H1 (cell line): ENCODE measurements at places on chromosomes 2 and 18. TPM values are rescaled to one million over a fixed set of nuclear protein-coding genes. Genes with fewer than 3 reads are reported as not detected.
A peak's percentile ranks its signal among the peaks of the same experiment; 100 is the strongest.

Gene FBLN7
- polyA plus RNA-seq = 0.77 and 0.88 TPM in 2 replicates

- DNase-seq = no peak
- no peaks in the 10 kb centered on the region for H3K27me3 ChIP-seq
- no peaks in the 10 kb centered on the region for H3K4me1 ChIP-seq
- H3K4me3 ChIP-seq = no peak overlapping the region
- H3K36me3 ChIP-seq = no peaks in the 10 kb centered on the region
Observed at GRCh38 chr2:88139203-88139702, 11.4 kb upstream of the FABP1 start.

DNA sequence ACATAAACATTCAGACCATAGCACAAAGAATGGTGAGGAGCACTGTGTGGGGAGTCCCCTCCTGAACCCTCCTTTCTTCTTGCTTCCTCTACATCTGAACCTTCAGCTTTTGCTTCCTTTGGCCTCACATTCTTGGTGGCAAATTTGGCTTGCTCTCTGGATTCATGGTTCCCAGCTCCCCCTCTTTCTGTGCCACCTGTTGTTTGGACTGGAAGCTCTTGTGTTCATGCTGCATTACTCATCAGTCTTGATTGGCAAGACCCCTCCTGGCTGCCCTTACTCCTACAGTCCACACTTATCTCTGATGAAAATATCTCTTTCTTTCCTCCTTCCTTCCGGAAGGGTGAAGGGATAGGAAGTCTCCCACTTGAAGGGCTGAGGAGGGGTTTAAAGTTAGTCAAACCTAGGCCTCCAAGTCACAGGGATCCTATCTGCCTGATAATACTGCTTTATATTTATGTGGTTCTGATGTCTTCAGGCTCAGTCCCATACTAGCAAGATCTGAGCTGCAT is 70.0 kb downstream of the MYO3B start:
- no peak overlapping the region for H3K27ac ChIP-seq
- no peaks in the 10 kb centered on the region for H3K36me3 ChIP-seq
- H3K4me1 ChIP-seq = no peaks in the 10 kb centered on the region
- no peak for DNase-seq

Gene SMIM21
- not detected in 2 replicates for polyA plus RNA-seq

GRCh38 chr2:98807221-98807620 is 76.3 kb upstream of the MGAT4A start:
- no peaks in the 10 kb centered on the region; the same call in 1 of the 2 replicates for H3K4me1 ChIP-seq

GRCh38 chr2:106137731-106138521 is 56.2 kb downstream of the UXS1 start:
- H3K27ac ChIP-seq = peak overlapping the region; percentile 52
- no peak overlapping the region for H3K4me3 ChIP-seq

Gene ANKRD30B
- not detected in 2 replicates for polyA plus RNA-seq

Gene ZAP70
- polyA plus RNA-seq = 0.15 and 0.20 TPM in 2 replicates

DNA sequence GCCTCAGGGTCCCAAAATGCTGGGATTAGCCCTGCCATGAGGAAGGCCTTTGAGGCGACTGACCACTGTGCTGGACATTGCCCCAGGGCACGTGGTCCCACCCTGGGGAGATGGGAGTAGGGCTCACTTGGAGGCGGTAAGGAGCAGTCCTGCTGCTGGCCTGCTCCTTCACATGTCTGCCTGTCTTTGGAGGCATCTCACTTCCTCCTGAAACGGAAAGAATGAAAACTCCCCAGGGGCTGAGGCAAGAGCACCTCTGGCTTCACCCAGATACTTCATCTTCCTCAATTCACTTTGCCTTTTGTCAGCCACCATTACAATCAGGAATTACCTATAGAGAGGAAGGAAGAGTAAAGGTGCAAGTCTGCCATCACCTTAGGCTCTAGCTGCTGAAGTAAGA is 59.9 kb upstream of the GATA6 start:
- no peak for DNase-seq
- H3K36me3 ChIP-seq = no peaks in the 10 kb centered on the region
- no peaks in the 10 kb centered on the region for H3K27me3 ChIP-seq
- H3K4me1 ChIP-seq = no peaks in the 10 kb centered on the region
- H3K4me3 ChIP-seq = no peak overlapping the region

Gene EDAR
- not detected in 2 replicates for polyA plus RNA-seq

DNA sequence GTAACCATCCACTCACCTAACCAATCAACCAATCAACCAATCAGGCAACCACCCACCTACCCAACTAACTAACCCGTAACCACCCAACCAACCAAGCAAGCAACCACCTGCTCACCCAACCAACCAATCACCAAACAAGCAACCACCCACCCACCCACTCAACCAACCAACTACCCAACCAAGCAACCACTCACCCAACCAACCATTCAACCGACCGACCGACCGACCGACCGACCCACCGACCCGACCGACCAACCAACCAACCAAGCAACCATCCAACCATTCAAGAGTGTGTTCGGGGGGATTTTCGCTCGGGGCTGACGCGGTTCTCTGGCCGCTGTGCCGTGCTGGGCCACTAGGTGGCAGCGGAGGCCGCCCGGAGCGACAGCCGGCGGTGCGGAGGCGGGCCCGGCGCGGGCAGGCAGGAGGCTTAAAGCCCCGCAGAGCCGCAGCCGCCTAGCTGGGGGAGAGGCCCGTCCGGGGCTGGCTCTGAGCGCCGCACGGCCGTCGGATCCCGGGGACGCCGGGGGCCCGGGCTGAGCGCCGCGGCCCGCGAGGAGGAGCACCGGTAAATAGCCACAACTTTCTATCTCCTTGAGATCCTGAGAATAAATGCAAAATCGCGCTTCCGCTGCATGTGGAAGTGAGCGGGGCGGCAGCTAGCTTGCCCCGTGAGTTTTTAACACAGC is at the start of gene MC5R:
MC5R (plus strand) TSS at position 443 of the 689 bp plus-strand sequence. CDS start 1,617 bp downstream, outside the sequence.
- DNase-seq = peak; percentile 95
- no peaks in the 10 kb centered on the region for H3K4me1 ChIP-seq
- peak within 1 kb of the TSS; percentile 48 for H3K4me3 ChIP-seq
- no peaks in the 10 kb centered on the region for H3K27me3 ChIP-seq

- H3K36me3 ChIP-seq = no peaks in the 10 kb centered on the region
- H3K27ac ChIP-seq = no peak overlapping the region
- peaks cover 3% of the 10 kb centered on the region; the same call in 1 of the 2 replicates for H3K4me1 ChIP-seq
- no peak for DNase-seq
- H3K27me3 ChIP-seq = no peaks in the 10 kb centered on the region
Observed at GRCh38 chr2:12807907-12808810, 91.4 kb downstream of the TRIB2 start.

Gene KIF3C
- polyA plus RNA-seq = 13.4 and 19.8 TPM in 2 replicates

- H3K27ac ChIP-seq = no peak overlapping the region
- no peaks in the 10 kb centered on the region for H3K36me3 ChIP-seq
- H3K27me3 ChIP-seq = no peaks in the 10 kb centered on the region
Observed at GRCh38 chr2:229296536-229296935, 25.4 kb upstream of the PID1 start.

DNA sequence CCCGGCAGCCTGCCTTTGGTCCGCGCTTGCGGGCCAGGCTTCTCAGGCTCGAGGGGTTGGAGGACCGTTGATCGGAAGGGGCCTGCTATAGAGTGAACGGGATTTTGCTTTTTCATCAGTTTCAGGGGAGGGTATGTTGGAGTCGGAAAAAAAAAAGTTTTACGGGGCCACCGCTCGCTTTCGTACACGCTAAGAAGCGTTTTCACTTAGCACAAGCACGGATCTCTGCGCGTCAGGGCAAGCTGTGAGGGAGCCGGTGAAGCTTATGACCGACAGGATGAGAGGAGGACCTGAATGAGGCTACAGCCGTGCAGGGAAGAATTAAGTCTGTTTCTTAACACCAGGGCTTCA is 443 bp downstream of the CPSF3 start:
- H3K4me1 ChIP-seq = peaks cover 8% of the 10 kb centered on the region
- H3K4me3 ChIP-seq = peak overlapping the region; percentile 98
- DNase-seq = no peak
- H3K27ac ChIP-seq = peak overlapping the region; percentile 72; the same call in 1 of the 2 replicates
- no peaks in the 10 kb centered on the region; the same call in 1 of the 2 replicates for H3K27me3 ChIP-seq
- H3K36me3 ChIP-seq = peaks cover 1% of the 10 kb centered on the region

- H3K27me3 ChIP-seq = no peaks in the 10 kb centered on the region
- H3K36me3 ChIP-seq = 0 out of 2 replicates have a peak, but pooled peaks cover 4% of the 10 kb centered on the region
- H3K4me1 ChIP-seq = peaks cover 14% of the 10 kb centered on the region
- DNase-seq = no peak
- H3K27ac ChIP-seq = no peak overlapping the region
Observed at GRCh38 chr18:55466789-55467188, 121.2 kb downstream of the TCF4 start.

- H3K4me1 ChIP-seq = no peaks in the 10 kb centered on the region
- no peak overlapping the region for H3K4me3 ChIP-seq
- no peak for DNase-seq
- H3K27me3 ChIP-seq = no peaks in the 10 kb centered on the region
- no peaks in the 10 kb centered on the region for H3K36me3 ChIP-seq
- no peak overlapping the region for H3K27ac ChIP-seq
Observed at GRCh38 chr2:155115846-155116245, 417.4 kb downstream of the KCNJ3 start.

DNA sequence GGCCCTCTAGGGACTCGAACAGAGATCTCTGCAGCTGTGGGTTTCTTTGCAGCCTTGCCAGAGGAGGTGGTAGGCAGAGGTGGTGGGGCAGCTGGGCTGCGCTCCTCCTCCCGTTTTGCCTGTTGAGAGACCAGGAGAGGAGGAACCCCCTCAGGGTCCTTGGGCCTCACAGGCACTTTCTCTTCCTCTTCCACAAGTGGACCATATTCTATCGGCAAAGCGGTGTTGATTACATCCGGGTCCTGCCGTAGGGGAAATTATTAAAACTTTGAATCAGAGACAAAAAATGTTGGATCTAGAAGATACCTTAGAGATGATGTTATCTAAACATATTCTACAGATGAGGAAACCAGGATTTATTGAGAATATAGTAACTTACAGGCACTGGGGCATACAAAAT is 78.5 kb downstream of the CLIP4 start:
- H3K4me3 ChIP-seq = no peak overlapping the region
- no peaks in the 10 kb centered on the region for H3K36me3 ChIP-seq
- no peak overlapping the region for H3K27ac ChIP-seq
- H3K27me3 ChIP-seq = no peaks in the 10 kb centered on the region
- DNase-seq = no peak

Gene STK11IP
- 18.5 and 26.5 TPM in 2 replicates for polyA plus RNA-seq

Gene ALLC
- not detected in 2 replicates for polyA plus RNA-seq

Gene MTCL1
- 16.6 and 19.8 TPM in 2 replicates for polyA plus RNA-seq

- H3K4me3 ChIP-seq = peak overlapping the region; percentile 40; the same call in 1 of the 2 replicates
- no peaks in the 10 kb centered on the region for H3K27me3 ChIP-seq
- no peak overlapping the region for H3K27ac ChIP-seq
- no peaks in the 10 kb centered on the region for H3K36me3 ChIP-seq
Observed at GRCh38 chr2:218368621-218369153, 12.0 kb downstream of the CATIP start.

- no peak overlapping the region for H3K27ac ChIP-seq
- H3K4me3 ChIP-seq = no peak overlapping the region
- no peaks in the 10 kb centered on the region for H3K27me3 ChIP-seq
- DNase-seq = no peak
- H3K36me3 ChIP-seq = no peaks in the 10 kb centered on the region
- peaks cover 2% of the 10 kb centered on the region; the same call in 1 of the 2 replicates for H3K4me1 ChIP-seq
Observed at GRCh38 chr2:222797871-222798270, 63.0 kb upstream of the ACSL3 start.

DNA sequence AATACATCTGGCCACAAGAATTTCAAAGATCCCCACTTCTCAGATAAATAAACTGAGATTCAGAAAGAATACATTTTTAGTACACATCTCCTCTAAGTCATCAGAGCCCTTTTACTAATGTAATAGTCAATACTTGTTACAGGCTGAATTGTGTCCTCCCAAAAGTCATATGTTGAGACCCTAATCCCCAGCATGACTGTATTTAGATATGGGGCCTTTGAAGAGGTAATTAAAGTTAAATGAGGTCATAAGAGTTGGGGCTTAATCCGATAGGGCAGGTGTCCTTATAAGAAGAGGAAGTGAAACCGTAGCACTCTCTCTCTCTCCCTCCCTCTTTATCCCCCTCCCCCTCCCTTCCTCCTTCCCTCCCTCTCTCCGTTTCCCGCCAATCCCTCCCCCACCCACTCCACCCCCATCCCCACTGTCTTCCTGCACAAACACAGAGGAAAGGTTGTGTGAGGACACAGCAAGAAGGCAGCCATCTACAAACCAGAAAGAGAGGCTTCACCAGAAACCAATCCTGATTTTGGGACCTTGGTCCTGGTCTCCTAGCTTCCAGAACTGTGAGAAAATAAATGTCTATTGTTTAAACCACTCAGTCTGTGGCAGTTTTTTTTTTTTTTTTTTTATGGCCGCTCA is 66.6 kb upstream of the ZNF397 start:
- H3K36me3 ChIP-seq = no peaks in the 10 kb centered on the region
- no peak overlapping the region for H3K4me3 ChIP-seq
- no peak for DNase-seq
- H3K4me1 ChIP-seq = peaks cover 7% of the 10 kb centered on the region
- H3K27ac ChIP-seq = no peak overlapping the region

Gene SPATA3
- polyA plus RNA-seq = not detected in 2 replicates

Gene SERPINB12
- polyA plus RNA-seq = not detected in 2 replicates

Gene CHRNG
- 0.05 TPM in 2 replicates for polyA plus RNA-seq

DNA sequence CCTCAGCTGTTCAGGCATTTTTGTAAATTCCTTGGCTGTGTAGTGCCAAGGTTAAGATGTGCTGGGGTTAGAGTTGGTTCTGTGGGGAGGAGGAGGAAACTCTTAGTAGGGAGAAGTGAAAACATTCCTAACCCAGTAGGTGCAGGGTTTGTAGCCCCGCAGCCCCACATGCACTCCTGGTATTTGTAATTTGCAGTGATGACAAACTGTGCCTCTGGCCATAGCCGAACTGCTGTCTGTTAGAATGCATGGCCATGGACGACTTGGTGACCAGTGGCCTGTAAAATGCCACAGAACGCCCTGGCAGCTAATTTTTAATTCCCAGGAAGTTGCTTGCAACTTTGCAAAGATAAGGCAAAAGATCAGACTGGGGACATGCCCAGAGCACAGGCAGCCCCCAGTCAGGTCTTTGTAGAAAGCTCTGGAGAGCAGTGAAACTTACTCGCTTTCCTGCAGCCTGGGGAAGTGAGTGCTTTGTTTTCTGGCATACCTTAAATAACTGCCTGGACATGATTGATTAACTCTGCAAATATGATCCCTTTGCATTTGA is 38.4 kb downstream of the LYPD6B start:
- H3K36me3 ChIP-seq = no peaks in the 10 kb centered on the region
- H3K27me3 ChIP-seq = no peaks in the 10 kb centered on the region
- peak; percentile 55 for DNase-seq
- peaks cover 10% of the 10 kb centered on the region for H3K4me1 ChIP-seq
- peak overlapping the region; percentile 38 for H3K4me3 ChIP-seq

DNA sequence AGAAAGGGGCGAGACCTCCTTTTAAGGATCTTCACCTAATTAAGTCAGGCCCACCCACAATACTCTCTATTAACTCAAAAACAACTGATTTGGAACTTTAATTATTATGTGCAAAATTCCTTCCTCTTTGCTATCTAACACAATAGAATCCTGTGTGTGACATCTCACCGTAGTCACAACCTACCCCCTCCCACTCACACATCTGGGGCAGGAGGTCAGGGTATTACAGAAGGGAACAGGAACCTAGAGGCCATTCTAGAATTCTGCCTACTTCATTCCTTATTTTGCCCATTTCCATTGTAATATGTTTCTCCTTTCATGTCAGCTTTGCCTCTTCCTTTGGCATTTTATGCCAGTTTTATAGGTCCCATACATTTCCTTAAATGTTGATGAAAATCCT is 829.3 kb upstream of the ID2 start:
- no peaks in the 10 kb centered on the region for H3K36me3 ChIP-seq
- H3K4me3 ChIP-seq = no peak overlapping the region
- H3K4me1 ChIP-seq = no peaks in the 10 kb centered on the region
- H3K27ac ChIP-seq = no peak overlapping the region
- no peak for DNase-seq
- H3K27me3 ChIP-seq = no peaks in the 10 kb centered on the region

GRCh38 chr2:227881866-227882517 is 10.6 kb downstream of the DAW1 start:
- no peaks in the 10 kb centered on the region; the same call in 1 of the 2 replicates for H3K36me3 ChIP-seq
- H3K4me1 ChIP-seq = no peaks in the 10 kb centered on the region
- no peaks in the 10 kb centered on the region for H3K27me3 ChIP-seq
- H3K4me3 ChIP-seq = no peak overlapping the region
- H3K27ac ChIP-seq = no peak overlapping the region
- DNase-seq = no peak

Gene MARCHF4
- polyA plus RNA-seq = 1.8 and 1.9 TPM in 2 replicates
